ENCODE measurements at places on chromosomes 11 and 22.
A peak's percentile ranks its signal among the peaks of the same experiment; 100 is the strongest.

- no peak for DNase-seq
Measured at GRCh38 chr11:70128435-70128906, 50.4 kb downstream of the ANO1 start.

DNA sequence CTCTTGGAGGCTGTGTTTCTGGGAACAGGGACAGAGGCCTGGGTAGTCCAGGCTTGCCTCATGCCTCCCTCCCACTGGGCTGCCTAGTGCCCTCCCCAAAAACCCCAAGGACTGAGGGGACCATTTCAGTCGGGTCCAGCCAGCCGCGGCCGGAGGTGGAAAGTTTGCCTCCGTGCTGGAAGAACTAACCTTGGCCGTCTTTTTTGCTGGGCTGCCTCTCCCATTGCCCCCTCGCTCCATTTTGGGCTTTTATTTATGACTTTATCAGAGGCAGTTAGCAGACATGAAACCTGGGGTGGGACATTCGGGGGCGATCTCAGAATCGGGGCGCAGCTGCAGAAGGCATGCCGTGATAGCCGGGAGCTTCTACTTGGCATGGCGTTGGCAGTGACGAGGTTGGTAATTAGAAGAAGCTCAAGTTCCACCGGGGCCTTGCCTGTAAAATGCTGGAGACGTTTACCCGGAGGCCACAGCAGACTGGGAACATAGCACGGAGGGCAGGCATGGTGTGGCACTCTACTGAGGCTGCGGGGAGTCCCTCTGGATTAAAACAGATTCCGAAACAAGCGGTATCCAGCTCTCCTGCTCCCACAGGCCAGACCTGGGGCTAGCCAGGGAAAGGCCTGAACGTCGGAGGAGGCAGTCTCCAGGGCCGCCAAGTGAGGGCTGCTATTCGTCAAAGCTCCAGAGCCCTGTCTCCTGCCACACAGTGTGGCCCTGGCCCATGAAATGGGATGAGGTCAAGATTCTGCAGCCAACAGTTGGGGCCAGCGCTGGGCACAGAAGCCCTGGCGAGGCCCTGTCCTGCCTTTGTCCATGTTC, 76.4 kb upstream of the PPARA start:
- no peak for DNase-seq

GRCh38 chr11:75233754-75234172, 6.8 kb upstream of the TPBGL start:
- DNase-seq = peak; percentile 35

GRCh38 chr22:47151490-47151889, 389.0 kb downstream of the TBC1D22A start:
- no peak for DNase-seq

DNA sequence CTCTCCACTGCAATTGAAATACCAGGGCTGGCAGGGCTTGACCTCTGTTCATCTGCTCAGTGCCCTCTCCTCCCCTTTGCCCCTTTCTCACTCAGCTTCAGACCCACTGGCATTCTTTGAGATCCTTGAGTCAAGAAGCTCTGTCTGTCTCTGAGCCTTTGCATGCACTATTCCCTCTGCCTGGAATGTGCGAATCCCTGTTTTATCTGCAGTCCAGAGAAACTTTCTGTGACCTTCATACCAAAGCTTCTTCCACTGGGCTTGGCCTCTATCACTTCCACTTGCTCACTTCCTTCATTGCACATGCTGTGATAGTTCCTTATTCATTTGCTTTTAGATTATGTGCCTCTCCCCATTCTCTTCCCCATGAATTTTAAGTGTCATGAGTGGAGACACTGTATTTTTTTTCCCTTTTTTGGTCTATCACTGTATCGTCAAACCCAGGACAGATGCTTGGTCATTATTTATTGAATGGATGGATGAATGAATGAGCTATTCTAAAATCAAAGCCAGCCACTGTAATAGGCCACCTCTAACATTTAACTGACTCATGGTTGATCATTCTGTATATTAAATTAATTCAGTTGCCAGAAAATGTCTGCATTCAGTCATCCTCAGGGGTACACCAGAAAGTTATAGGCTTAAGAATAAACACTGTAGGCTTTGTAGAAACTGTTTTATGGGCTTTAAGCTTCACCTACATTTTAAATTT, 88.7 kb upstream of the TIMP3 start:
- DNase-seq = no peak

DNA sequence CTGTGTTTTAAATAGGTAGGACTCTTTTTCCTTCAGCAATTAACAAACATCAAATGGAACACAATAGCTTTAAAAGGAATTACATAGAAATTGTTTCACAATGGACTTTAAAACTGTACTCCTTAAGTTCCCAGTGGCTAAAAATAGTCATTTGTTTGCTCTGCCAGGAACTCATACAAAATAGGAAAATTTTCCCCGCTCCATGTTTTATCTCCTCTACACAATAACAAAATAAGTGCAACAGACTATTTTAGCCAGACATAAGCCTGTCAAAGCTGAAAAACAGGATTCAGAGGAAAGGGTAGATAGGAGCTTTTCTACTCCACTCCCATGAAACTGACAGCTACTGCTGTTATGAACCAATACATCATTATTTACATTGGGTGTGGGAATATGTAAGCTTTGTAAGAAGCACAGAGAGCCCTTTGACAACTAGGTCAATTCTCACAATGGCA, 90.1 kb downstream of the STK33 start:
- DNase-seq = no peak

DNA sequence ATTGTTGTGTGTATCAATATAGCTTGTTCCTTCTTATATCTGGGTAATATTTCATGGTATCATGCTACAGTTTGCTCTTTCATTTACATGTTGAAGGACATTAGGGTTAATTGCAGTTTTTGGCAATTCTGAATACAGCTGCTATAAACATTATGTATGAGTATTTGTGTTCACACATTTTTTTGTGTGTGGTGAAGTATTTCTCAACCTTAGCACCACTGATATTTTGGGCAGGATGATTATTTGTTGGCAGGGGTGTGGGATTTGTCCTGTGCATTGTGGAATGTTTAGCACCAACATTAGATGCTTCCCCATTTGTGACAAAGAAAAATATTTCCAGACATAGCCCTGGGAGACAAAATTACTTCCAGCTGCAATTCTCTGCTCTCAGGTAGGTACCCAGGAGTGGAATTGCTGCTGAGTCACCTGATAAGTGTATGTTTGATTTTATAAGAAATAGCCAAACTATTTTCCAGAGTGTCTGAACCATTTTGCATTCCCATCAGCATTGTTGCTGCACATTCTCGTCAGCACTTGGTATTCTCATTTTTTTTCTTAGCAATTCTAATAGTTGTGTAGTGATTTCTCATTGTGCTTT, 128.2 kb downstream of the SNX19 start:
- DNase-seq = no peak

DNA sequence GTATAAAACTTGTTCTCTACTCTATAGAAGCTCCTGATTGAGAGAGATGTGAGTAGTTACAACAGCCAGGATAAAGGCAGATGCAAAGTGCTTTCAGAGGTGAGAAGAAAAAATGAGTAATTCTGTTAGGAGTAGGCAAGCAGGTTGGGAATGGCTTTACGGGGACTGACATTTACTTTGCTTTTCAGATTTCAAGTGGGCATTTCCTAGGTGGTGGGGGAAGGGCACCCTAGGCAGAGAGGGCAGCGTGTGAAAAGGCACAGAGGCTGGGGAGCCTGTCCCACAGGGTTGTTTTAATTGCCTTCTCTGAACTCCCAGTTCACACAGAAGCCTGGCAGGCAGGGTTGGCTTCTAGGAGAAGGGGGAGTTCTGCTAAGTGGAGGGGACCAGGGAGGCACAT, 106.5 kb downstream of the NAV2 start:
- DNase-seq = no peak

GRCh38 chr11:61851113-61851899, 23.2 kb downstream of the FADS2 start:
- no peak for DNase-seq

- DNase-seq = no peak
Measured at GRCh38 chr11:122337241-122337640, 221.2 kb upstream of the BLID start.

GRCh38 chr11:86182976-86183584, 61.5 kb upstream of the EED start:
- peak; percentile 82 for DNase-seq

- DNase-seq = no peak
Measured at GRCh38 chr11:8340296-8340695, 76.6 kb upstream of the LMO1 start.

DNA sequence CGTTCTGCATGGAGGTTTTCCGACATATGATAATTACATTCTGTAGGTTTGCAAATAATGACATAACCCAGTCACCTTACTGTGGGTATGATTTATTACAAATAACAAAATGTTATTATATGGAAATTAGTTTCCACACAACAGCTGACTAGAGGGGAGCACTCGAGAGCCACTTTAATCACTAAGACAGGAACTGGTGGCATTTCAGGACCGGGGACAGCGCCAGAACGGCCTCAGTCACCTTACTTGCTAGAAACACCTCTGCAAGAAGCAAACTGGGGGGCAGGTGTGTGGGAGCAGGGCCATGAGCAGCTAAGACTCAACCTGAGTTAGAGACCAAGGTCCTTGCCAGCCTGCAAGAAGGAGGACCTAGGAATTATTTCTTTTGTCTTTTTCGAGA, 199.9 kb downstream of the DSCAML1 start:
- peak; percentile 40 for DNase-seq

- DNase-seq = peak; percentile 38
Measured at GRCh38 chr11:11843211-11843621, 1.4 kb downstream of the USP47 start.

All from activated CD4-positive, alpha-beta T cell treated with anti-CD3 and anti-CD28 coated beads, Interleukin-2, Interleukin-6, amounts not matched to agents 100 ng/mL and 50 ng/mL, durations not matched to agents 16 hours and 8 hours (primary cell).